ENCODE measurements at places on chromosomes 5 and 9. TPM values are rescaled to one million over a fixed set of nuclear protein-coding genes. Genes with fewer than 3 reads are reported as not detected.

The FST gene
- total RNA-seq: 0.98 TPM

The SLC34A3 gene
- total RNA-seq: not detected

The ARID3C gene
- total RNA-seq: 0.51 TPM

The MEIKIN gene
- total RNA-seq: not detected

The CCDC192 gene
- total RNA-seq: not detected

The PCDHA9 gene
- under 0.01 TPM for total RNA-seq

The LAMC3 gene
- 1.1 TPM for total RNA-seq

The SLC34A1 gene
- not detected for total RNA-seq

The ZBED3 gene
- total RNA-seq: 3.3 TPM
